Inflammatory macrophage treated with lipopolysaccharide for 4 hours (primary cell): ENCODE measurements at places on chromosomes 1 and 21.

GRCh38 chr1:102045752-102046151, 49.0 kb upstream of the OLFM3 start:
- no peak for DNase-seq

- no peak for DNase-seq
These were observed 6.2 kb upstream of the AGTRAP start for GRCh38 chr1:11729498-11730428.

GRCh38 chr1:199549421-199549820, 478.1 kb upstream of the NR5A2 start:
- no peak for DNase-seq

GRCh38 chr1:34186741-34187494, 10.2 kb downstream of the C1orf94 start:
- no peak for DNase-seq

- DNase-seq: peak; percentile 51
These were observed 30.0 kb downstream of the CELF3 start for GRCh38 chr1:151686561-151686960.

DNA sequence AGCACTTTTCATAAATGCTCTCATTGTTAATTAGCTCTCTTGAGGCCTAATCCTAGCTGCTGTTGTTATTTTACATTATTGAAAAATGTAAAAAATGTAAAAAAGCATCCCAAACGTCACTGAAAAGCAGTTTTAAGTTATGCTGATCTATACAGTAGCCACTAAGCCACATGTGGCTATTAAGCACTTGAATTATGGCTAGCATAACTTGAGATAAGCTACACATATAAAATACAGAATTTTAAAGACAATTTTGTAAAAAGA, 18.4 kb upstream of the DNASE2B start:
- DNase-seq: no peak
